ENCODE measurements at places on chromosomes 3 and 15.

GRCh38 chr3:124557433-124558232, 172.6 kb upstream of the UMPS start:
- no peak for DNase-seq

GRCh38 chr3:65889707-65890099, 149.0 kb downstream of the MAGI1 start:
- DNase-seq, result no peak

DNA sequence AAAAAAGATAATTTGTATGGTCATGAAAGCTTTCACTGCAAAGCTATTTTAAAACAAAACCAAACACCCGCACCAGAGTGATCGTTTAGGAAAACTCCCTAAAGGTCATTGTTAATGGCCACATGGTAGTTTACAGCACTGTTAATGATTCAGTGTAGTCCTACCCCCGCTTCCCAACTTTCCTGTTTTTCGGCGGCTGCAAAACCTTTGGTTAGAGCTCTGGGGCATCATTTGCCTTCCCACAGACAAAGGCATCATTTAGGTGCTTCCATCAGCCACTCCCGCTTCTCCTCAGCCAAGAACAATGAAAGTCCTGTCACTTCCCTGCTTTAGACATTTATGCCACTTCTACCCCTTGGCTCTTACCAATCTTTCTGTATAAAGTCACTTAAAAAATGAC, 10.6 kb downstream of the MELTF start:
- DNase-seq, result no peak

DNA sequence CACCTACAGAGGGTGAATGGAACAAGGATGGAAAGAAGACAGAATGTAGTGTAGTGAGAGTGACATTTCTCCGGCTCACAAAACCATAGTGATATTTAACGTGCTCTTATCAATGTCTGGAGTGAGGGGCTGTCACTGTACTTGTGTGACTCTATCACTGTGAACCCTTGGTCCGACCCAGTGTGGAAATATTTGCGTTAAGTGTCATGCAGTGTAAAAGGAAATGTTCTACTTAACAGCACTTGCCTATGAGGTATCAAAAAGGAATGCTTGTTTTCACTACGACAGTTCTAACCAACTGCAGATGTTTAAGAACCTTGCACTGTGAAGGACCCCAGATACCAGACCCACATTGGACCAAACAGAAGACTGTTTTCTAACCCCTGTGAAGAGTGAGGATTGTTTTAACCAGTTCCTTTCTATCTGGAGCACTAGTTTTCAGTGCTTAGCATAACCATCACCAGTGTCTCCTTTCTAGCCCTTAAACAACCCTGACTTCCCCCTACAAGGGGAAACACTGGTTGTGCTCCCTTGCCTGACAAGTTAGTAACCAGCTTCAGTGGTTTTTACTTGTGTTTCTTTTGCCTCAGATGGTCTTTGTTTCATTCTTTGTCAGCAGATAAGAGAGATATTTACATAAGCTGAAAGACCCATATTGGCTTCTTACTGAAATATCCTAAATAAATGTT, 144.7 kb upstream of the ABHD17C start:
- DNase-seq, result no peak

DNA sequence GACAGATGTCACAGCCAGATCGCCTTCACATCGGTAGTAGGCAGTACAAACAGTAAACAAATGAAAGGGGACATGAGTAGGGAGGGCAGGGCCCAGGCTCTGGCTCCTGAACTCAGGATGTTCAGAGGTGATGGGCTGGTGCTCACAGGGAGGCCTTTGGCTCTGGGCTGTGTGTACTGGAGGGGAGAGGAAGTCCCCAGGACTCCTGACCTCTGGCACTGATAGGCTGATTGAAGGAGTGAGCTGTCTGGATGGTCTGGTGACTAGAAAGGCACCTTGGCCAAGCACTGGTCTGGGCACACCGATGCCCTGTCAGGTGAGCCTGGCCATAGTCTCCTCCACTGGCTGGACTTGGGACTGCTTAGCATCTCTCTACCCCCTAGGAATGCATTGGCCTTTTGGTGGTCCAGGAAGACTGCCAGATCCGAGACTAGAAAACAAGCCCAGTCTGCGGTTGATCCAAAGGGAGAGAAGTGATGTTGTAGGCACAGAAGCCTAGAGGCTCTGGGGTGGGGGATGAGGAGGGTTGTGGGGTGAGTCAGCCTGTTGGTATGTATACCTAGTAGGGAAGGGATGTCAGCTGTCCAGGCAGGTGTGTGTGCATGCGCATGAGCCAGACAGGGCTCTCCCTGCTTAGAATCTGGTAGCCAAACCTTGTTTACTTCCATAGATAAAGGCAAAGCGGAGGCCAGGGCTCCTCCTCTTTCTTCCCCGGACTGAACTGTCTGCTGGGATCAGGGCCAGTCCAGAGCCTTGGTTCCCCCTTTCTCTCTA, 1.9 kb downstream of the SPINT1 start:
- DNase-seq, result no peak

GRCh38 chr3:55307622-55308021, 179.5 kb downstream of the WNT5A start:
- DNase-seq, result no peak

- no peak for DNase-seq
Measured at GRCh38 chr3:99776516-99777209, 41.0 kb upstream of the CMSS1 start.

DNA sequence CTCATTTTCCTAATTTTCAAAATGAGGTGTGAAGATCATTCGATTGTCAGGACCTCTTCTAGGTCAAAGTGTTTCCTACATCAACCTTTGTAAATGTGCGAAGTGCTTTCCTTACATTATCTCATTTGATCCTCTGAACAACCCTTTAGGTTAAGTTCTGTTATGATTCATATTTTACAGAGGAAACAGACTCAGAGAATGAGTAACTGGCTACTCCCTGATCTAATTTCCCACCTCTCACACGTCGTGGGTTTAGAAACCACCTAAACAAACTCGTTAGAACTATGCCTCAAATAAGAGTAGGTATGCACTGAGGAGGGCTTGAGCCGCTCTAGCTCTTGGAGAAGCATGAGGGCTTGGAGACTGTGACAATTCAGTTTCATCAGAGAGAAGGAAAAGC, 148.6 kb downstream of the CD47 start:
- DNase-seq, result no peak

- no peak for DNase-seq
Measured at GRCh38 chr3:123722021-123722420, 137.2 kb upstream of the HACD2 start.

GRCh38 chr3:52279596-52279995, 1.1 kb upstream of the WDR82 start:
- no peak for DNase-seq

DNA sequence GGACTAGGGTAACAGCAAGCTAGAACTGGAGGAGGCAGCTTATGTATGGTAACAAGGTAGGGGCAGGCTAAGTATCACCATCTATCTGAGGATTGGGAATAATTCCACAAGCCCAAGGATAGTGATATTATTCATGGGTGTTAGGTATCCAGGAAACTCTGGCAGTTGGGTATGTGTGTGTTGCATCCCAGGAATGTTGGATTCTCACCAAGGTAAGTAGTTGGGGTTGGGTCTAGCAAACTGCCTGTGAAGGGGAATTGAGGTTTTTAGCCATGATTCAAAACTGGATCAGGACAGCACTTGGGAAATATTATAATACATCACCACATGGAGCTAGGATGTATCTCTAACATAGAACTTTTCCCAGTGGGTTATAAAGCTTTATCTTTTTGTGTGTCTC, 626.4 kb upstream of the GOLIM4 start:
- DNase-seq, result no peak

DNA sequence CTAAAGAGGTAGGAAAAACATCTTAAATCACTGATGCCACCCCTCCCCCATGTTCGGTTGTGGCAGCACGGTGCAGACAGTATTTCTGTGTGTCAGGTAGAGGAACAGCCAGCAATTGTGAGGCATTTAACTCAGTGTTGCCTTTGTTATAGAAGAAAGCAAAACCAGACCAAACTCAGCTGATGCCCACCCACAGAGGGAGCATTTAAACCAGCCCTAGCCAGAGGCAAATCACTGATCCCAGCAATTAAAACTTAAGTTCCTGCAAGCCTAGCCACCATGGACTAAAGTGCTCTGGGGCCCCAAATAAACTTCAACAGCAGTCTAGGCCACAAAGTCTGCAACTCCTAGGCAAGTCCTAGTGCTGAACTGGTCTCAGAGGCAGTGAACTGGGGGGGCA, 94.5 kb downstream of the CFAP20DC start:
- DNase-seq, result no peak

DNA sequence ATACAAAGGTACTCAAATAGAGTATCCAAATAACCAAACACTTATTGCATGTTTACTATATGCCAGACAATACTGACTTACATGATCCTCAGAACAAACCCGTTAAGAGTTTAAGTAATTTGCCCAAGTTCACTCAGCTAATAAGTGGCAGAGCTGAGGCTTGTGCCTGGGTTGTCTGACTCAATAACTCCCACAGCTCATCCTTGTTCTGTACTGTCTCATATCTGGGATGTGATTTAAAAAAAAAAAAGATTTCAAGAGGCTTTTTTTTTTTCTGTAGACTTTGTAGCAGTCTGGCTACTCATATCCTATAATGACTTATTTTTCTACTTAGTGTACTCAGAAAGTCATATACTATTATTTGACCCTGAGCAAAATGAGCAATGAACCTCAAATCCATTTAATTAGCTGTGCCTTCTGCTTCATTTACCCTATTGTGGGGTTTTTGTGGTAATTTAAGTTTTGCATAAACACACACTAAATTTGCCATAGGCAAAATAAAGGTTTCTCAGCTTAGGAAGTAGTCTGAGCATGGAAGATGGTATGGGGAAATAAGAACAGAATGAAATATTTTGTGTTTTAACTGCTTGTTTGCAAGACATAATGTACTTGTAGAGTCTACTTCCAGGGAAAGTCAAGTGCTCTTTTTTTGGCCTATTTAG, 3.1 kb downstream of the NSUN3 start:
- DNase-seq, result no peak

DNA sequence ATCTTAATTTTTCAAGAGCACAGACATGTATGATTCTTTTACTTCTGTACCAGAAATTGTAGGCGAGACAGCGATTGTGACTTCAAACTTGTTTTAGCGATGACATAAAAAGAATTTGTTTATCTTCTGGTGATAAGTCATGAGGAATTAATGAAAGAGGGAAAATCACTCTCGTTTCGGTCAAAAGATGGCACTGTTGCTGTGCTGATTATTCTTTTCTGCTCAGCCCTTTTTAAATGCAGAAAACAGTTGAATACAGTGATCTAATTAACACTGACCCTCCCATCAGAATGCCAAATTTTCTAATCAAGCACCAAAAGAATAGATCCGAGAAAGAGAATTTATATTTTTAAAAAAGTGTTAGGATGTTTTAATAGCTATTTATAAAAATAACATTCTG, 52.6 kb downstream of the NSUN3 start:
- no peak for DNase-seq

- no peak for DNase-seq
Measured at GRCh38 chr3:75981401-75981800, 196.1 kb upstream of the ZNF717 start.

Measured in left renal pelvis (tissue), 4 donors.